Heart right ventricle (tissue), 16 donors: ENCODE measurements at places on chromosomes 6 and 20. TPM values are rescaled to one million over a fixed set of nuclear protein-coding genes. Genes with fewer than 3 reads are reported as not detected.

SNRNP48 gene
- total RNA-seq, result 13.1 TPM

ME1 gene
- 26.6 TPM for total RNA-seq

RHAG gene
- total RNA-seq, result 0.66 TPM

NNAT gene
- 0.61 TPM for total RNA-seq

RNF182 gene
- total RNA-seq, result not detected

CDS2 gene
- 93.0 TPM for total RNA-seq

MED23 gene
- 11.8 TPM for total RNA-seq
